ENCODE measurements at places on chromosomes 11 and 22.
A peak's percentile ranks its signal among the peaks of the same experiment; 100 is the strongest.

DNA sequence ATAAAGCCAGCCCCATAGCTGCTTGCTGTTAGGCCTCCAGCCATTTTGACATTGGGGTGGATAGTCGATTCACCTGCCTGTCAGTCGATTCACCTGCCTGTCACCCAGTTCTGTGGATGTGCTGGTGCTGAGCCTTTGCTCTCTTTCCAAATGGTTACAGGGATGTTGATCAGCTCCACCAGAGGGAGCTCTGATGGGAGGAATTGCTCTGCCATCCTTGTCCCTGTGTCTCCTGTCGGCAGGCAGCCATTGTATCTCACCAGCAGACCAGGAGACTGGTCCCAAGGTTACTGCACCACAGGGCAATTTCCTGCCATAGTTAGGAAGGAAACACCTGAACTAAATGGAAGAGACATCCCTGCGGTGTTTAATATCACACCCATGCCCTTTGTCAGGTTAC, 6.1 kb downstream of the MPEG1 start:
- no peak for DNase-seq

- no peak for DNase-seq
Measured at GRCh38 chr11:87417951-87418350, 380.2 kb downstream of the TMEM135 start.

DNA sequence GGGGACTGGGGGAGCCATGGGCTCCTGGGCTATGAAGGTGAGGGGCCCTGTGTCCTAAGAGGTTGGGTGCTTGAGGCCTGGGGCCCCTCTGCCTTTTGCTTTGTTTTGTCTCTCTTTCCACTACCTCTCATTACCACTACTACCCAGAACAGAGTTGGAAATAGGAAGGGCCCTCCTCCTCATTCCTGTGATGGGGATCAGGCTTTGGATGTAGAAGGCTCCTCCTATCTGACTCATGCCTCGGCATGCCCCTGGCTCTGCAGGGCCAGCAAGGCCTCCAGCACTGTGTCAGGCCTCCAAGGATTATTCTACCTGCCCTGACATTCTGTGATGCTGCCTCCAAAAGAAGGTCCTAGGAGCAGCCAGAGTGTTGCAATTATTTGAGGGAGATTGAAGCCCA, 766 bp downstream of the IZUMO1R start:
- DNase-seq: peak; percentile 37

- no peak for DNase-seq
Measured at GRCh38 chr11:76552987-76553386, 108.2 kb downstream of the EMSY start.

- peak; percentile 30 for DNase-seq
Measured at GRCh38 chr22:27554106-27554811, 247.3 kb downstream of the MN1 start.
